ENCODE measurements at places on chromosomes 11 and 22.

DNA sequence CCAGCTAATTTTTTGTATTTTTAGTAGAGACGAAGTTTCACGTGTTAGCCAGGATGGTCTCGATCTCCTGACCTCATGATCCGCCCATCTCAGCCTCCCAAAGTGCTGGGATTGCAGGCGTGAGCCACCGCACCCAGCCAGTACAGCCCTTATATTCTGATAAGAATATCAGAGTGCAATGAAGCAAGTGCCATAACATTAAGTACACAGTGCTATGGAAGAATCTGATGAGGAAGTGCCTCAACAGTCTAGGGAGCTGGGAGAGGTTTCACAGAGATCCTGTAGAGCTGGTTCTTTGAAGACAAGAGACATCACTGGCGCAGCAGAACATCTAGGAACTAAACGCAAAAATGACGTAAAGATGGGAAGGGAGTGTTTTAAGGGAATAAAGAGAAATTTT, 2.1 kb downstream of the RTCB start:
- DNase-seq = no peak

- no peak for DNase-seq
Observed at GRCh38 chr11:8252388-8252787, 11.3 kb downstream of the LMO1 start.

DNA sequence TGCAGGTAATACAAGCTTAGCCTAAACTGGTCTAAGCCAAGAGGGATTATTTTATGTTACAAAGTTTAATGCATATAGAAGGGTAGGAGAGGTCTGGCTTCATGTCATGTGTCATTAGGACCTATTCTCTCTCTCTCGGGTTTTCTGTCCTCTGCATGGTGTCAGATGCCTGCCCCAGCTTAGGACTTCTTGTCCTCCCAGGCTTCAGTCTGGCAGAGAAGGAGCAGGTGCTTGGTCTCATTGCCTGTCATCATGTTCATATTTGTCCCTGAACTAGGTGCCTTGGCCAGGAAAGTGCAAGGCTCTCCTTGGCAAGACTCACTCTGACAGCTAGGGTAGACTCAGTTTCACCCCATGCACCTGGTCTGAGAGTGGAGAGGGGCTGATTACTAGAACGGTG, 126.3 kb downstream of the ADAMTS15 start:
- DNase-seq = no peak

- DNase-seq = no peak
Observed at GRCh38 chr11:124648610-124649009, 24.9 kb downstream of the SIAE start.
